ENCODE measurements at places on chromosomes 7 and 10.
A peak's percentile ranks its signal among the peaks of the same experiment; 100 is the strongest.

- no peak for DNase-seq
Measured at GRCh38 chr7:37732888-37733287, 49.3 kb downstream of the GPR141 start.

- no peak for DNase-seq
Measured at GRCh38 chr7:84744385-84744784, 442.5 kb downstream of the SEMA3D start.

GRCh38 chr7:114922026-114922651 lies at the start of gene MDFIC:
Gene MDFIC (plus strand): TSS chr7:114922094. CDS start chr7:114923034, 940 bp downstream.
- DNase-seq, result no peak

DNA sequence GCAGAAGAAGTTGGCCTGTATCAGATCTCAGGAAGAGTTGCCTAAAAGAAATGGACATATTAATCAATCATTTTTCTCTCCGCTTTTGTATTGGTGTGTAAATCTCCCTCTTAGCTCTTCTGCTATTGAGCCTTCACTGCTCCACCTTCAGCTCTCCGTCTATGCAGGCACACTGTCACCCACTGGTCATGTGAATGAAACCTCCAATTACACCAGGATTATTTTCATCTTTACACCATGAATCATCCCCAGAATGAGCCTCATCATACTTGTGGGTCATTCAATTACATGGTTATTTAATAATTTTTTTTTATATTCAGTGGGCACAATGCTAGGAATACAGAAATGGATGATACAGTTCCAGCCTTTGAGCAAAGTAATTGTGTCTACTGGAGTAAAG lies 92.6 kb downstream of the LRRC4 start:
- DNase-seq, result peak; percentile 43

- DNase-seq, result no peak
Measured at GRCh38 chr10:63522995-63523394, 1.8 kb downstream of the REEP3 start.

DNA sequence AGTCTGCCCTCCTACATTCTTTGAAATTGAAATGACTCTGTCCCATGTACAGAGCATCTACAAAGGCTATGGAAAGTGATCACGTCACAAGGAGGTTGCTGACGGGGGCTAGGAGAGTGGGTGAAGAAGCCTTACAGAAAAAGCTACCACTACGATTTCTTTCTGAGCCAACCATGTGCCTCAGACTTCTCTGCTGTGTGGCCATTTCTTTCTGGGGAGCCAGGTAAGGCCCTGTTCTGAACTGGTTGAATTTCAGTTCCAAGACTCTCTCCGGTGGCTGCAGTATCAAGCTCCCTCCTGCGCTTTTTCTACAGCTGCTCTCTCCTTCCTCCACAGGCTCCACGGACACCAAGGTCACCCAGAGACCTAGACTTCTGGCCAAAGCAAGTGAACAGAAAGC lies 112.5 kb upstream of the PRSS1 start:
- DNase-seq, result no peak

DNA sequence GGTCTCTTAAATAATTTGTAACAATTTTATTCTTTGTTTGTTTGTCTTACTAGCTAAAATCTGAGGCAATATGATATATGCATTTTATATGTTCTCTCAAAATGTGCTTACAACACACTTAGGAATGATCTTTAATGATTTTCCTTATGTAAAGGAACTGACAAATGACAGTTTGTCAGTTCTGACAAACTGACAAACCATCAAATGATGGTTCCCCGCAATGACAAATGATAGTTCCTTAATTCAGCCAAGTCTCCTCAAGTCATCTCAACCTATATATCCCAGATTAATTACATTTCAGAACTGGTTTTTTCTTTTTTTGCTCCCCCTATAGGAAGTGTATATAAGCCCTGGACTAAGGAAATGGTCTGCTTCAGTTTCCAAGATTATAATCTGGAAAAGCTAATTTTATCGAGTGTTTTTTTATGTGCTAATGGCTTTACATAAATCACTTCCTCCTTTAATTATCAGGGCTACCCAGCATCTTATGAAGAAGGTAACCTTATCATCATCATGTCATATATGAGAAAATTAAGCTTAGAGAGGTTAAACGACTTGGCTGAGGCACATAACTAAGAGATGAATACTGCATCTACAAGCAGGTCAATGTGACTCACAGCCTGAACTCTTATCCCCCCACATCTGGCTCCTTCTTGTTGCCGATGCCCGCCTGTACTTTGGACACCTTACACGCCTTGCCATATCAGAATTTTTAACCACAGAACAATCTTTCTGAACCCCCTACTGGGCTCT lies 75.1 kb downstream of the RELN start:
- DNase-seq, result no peak

- no peak for DNase-seq
Measured at GRCh38 chr7:117673367-117673766, 193.5 kb downstream of the CFTR start.

DNA sequence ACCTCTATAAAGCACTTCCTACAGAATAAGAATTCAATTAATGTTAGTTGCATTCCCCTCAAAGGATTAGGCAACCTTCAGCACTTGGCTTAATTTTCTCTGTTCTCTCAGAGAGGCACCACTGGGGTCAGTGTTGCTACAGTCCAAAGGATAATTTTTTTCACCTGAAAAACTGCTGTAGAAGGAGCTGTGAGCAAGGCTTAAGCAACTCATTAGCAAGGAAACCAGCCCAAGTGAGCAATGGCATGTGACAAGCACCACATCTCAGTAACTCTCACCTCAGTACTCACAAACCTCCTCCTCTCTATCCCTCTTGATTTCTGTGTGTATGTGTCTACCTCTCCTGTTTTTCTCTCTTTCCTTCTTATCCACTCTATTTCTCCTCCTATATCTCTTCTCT lies 55.9 kb downstream of the DGKI start:
- no peak for DNase-seq

- no peak for DNase-seq
Measured at GRCh38 chr10:34063592-34063991, 729.1 kb upstream of the NRP1 start.

- no peak for DNase-seq
Measured at GRCh38 chr10:71810048-71810750, 36.9 kb upstream of the VSIR start.

GRCh38 chr7:56537952-56538351 lies 421.7 kb upstream of the NUPR2 start:
- no peak for DNase-seq

GRCh38 chr10:106493226-106493625 lies 671.3 kb downstream of the SORCS1 start:
- no peak for DNase-seq

- no peak for DNase-seq
Measured at GRCh38 chr7:116897661-116898060, 35.3 kb downstream of the CAPZA2 start.

- no peak for DNase-seq
Measured at GRCh38 chr7:20191391-20191869, 25.8 kb downstream of the MACC1 start.

GRCh38 chr7:29288181-29289091 lies 93.9 kb downstream of the CHN2 start:
- no peak for DNase-seq

DNA sequence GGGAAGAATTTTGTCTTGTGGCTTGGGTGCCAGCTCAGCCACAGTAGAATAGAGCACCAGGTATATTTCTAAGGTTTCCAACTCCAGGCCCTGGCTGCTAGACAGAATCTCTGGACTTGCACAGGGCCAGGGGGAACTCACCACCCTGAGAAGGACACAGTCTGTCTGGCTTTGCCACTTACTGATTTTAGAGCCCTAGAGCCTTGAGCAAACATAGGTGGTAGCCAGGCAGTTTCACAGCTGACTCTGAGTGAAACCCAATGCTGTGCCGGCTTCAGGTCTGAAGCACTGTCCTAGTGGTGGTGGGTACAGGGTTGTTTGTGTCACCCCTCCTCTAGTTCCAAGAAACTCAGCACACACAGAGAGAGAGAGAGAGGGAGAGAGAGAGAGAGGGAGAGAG lies 81.6 kb downstream of the TES start:
- no peak for DNase-seq

GRCh38 chr7:127810696-127811660 lies 159.0 kb downstream of the SND1 start:
- DNase-seq, result no peak

DNA sequence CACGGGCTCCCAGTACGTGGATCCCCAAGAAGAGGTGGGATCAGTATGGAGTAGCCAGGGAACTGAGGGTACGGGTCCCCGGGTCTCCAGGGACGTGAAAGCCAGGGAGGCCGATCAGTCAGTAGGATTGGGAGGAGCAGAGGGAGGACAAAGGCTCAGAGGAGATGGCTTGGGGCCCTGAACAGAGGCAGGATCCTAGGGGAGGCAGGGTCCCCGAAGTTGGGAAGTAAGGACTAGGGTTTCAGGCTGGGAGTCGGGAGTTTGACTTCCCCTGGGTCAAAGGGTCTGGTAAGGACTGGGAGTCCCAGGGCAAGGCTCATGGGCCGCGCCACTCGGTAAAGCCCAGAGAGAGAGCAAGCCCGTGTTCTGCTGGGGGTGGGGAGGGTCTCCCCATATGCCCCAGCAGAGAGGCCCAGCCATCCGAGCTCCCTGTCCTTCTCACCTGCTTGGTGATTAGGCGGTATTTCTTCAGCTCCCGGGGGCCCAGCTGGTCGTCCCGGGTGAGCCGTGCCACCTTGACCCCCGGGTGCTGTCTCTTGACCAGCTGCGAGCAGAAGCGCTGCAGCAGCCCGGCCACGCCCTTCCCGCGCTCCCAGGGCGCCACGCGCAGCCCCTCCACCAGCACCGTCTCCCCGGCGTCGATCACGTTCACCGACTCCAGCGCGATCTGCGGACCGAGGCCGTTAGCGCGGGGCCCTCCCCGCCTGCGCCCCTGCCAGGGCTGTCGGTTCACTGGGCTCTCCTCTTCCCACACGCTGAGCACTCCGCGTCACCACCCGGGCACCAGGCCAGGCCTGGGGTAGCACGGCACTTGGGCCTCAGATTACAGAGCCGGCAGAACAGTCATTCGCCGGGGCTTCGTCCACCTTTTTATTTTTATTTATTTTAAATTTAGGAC lies 7.0 kb downstream of the NAT16 start:
- no peak for DNase-seq

GRCh38 chr7:10257438-10257837 lies 716.2 kb upstream of the PHF14 start:
- DNase-seq, result no peak

DNA sequence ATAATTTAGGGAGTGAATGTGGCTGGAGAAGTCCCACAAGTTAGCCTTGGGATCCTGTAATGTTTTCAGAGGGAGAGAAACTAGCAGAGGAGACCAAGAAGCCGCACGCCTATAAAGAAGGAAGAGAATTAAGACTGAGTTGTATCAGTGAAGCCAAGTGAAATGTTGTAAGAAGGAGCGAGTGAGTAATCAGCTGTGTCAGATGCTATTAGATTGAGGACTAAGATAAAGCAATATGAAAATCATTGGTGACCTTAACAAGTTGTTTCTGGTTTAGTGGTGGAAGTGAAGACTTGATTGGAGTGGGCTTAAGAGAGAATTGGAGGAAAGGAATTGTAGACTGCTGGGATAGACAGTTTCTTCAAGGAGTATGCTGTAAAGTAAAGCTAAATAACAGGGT lies 8.8 kb downstream of the CCSER2 start:
- DNase-seq, result no peak

- no peak for DNase-seq
Measured at GRCh38 chr7:150846291-150847115, 5.8 kb upstream of the AOC1 start.

DNA sequence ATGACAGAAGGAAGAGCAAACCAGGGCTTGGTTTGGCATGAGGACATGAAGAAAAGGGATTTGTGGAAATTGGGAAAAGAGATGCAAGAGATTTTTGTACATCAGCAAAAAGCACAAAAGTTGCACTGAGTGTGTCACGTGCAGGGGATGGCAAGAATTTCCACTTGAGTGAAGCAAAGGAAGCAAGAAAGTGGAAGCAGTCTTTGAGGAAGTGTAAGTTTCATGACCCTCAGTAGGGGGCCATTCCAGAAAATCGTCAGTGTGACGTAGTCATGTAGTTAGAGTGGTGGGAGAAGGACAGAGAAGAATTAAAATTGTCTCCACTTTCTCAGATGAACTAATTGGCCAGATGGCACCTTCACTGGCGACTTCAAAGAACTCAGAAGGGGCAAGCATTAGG lies 123.3 kb upstream of the FZD1 start:
- no peak for DNase-seq

- no peak for DNase-seq
Measured at GRCh38 chr10:19826712-19827111, 10.5 kb downstream of the PLXDC2 start.

- DNase-seq, result no peak
Measured at GRCh38 chr10:69960988-69961880, 91.4 kb upstream of the MACROH2A2 start.

DNA sequence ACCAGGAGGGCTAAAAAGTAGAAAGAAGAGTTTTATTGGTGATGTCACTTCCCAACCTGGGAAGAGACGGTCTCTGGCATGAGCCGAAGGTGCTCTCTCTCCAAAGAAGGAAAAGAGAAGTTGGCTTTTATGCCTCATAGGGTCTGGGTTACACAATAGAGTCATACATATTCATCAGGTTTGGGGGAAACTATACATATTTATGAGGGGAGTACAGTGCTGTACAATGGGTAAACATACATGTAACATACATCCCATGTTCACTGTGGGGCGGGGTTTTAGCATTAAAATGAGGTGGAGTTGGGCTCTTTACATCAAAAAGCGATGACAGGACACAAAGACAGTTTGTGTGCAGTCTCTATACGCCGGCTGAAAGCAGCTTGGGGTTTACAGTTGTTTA lies 701.7 kb downstream of the TYW1 start:
- DNase-seq, result no peak

- DNase-seq, result no peak
Measured at GRCh38 chr10:97843281-97843671, 6.4 kb upstream of the GOLGA7B start.

DNA sequence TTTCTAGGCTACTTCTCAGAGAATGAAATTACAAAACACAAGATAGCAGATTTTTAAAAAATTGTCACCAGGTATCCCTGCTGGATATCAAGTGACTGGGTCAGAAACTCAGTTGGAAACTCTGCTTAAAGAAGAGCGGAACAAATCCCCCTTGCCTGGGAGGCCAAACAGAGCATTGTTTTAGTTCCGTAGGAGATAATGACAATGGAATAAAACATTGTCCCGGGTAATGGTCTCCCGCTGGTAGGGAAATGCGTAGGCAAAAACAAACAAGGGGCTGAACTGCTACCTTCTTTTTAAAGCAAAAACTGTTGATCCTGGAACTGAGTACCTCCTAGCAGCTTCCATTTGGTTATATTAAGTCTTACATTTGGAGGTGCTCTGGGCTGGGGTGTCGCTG lies 21.3 kb upstream of the VAX1 start:
- no peak for DNase-seq

- DNase-seq, result peak; percentile 93
Measured at GRCh38 chr7:17651863-17652385, 288.4 kb downstream of the SNX13 start.

- peak; percentile 83 for DNase-seq
Measured at GRCh38 chr10:33273295-33274002, 61.0 kb downstream of the NRP1 start.

- peak; percentile 26 for DNase-seq
Measured at GRCh38 chr7:116164552-116165306, 45.6 kb upstream of the TES start.

Measured in fibroblast of skin of left biceps (primary cell).